Natural killer cell (primary cell): ENCODE measurements at places on chromosomes 2 and 18.

DNA sequence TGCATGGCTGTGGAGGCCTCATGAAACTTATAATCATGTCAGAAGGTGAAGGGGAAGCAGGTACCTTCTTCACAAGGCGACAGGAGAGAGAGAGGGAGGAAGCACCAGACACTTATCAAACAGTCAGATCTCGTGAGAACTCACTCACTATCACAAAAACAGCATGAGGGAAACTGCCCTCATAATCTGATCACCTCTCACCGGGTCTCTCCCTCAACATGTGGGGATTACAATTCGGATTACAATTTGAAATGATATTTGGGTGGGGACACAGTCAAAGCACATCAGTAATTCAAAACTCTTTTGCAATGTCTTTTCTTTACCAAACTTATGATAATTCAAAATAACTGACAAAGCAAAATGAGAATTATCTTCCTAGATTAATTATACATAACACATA lies 8.5 kb upstream of the CCDC68 start:
- H3K4me3 ChIP-seq, result no peak overlapping the region
- H3K27me3 ChIP-seq, result no peaks in the 10 kb centered on the region
- no peak for DNase-seq
- H3K27ac ChIP-seq, result no peak overlapping the region
- no peaks in the 10 kb centered on the region for H3K4me1 ChIP-seq

- no peak overlapping the region for H3K4me3 ChIP-seq
- no peak overlapping the region for H3K27ac ChIP-seq
- no peak for DNase-seq
- no peaks in the 10 kb centered on the region for H3K27me3 ChIP-seq
- H3K4me1 ChIP-seq, result no peaks in the 10 kb centered on the region
- H3K36me3 ChIP-seq, result no peaks in the 10 kb centered on the region
These were observed 233.4 kb upstream of the CNTNAP5 start for GRCh38 chr2:123791684-123792083.

GRCh38 chr2:223941579-223942277 lies 3.4 kb downstream of the WDFY1 start:
- peak; percentile 71 for DNase-seq
- H3K27me3 ChIP-seq, result no peaks in the 10 kb centered on the region
- H3K27ac ChIP-seq, result peak overlapping the region; percentile 87
- H3K36me3 ChIP-seq, result no peaks in the 10 kb centered on the region

GRCh38 chr2:100673691-100674485 lies 111.1 kb downstream of the PDCL3 start:
- no peak overlapping the region for H3K4me3 ChIP-seq
- no peaks in the 10 kb centered on the region for H3K4me1 ChIP-seq
- no peaks in the 10 kb centered on the region for H3K36me3 ChIP-seq
- no peak overlapping the region for H3K27ac ChIP-seq
- no peaks in the 10 kb centered on the region for H3K27me3 ChIP-seq

DNA sequence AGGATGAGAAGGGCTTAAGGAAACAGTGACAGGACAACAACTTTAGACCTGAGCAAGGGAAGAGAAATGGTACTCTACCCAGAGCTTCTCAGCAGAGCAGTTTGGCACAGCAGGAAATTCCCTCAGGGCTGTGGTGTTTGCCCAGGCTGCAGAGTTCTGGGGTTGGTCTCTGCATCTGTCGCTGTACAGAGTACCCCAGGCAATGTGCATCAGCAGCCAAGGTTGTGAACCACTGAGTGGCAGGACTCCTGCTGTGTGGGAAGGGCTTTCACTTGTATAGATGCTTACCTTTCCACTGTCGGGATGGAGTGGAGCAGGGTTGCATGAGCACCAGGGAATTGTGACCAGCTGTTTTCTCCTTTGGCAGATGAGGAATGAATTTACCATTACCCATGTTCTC lies 21.2 kb downstream of the STAMBP start:
- H3K4me3 ChIP-seq, result no peak overlapping the region
- no peak overlapping the region for H3K27ac ChIP-seq
- H3K36me3 ChIP-seq, result peaks cover 75% of the 10 kb centered on the region
- no peaks in the 10 kb centered on the region for H3K4me1 ChIP-seq
- H3K27me3 ChIP-seq, result no peaks in the 10 kb centered on the region
